ENCODE measurements at places on chromosomes 6 and 20. TPM values are rescaled to one million over a fixed set of nuclear protein-coding genes. Genes with fewer than 3 reads are reported as not detected.

Gene EMILIN3
- total RNA-seq = 0.15 TPM

Gene EDN1
- total RNA-seq = 376 TPM

Gene POLH
- total RNA-seq = 27.6 TPM

GRCh38 chr6:138727182-138727581 is 46.4 kb upstream of the CCDC28A start:
- no peak for DNase-seq

GRCh38 chr6:38673397-38674165 is 29.4 kb downstream of the GLO1 start:
- DNase-seq = peak; percentile 14

DNA sequence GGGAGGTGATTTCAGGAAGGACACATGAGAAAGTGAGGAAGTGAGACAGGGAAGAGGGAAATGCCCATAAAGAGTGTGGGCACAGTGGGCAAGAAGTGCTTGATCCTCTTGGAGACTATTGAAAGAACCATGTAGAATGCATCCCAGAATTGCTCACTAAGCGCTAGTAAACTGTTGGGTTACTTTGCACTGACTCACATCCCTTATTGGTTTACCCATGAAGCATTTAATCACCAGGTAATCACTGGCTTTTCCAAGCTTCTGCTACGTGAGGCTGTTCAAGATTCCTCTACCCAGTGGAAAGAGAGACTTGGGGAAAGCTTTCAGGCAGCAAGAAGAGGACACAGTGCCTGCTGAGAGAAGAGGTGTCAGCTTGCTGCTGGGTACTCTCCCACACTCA is 410.0 kb upstream of the JAG1 start:
- no peak for DNase-seq

- DNase-seq = no peak
These were observed 126.7 kb downstream of the UNC5CL start for GRCh38 chr6:40912158-40912946.

DNA sequence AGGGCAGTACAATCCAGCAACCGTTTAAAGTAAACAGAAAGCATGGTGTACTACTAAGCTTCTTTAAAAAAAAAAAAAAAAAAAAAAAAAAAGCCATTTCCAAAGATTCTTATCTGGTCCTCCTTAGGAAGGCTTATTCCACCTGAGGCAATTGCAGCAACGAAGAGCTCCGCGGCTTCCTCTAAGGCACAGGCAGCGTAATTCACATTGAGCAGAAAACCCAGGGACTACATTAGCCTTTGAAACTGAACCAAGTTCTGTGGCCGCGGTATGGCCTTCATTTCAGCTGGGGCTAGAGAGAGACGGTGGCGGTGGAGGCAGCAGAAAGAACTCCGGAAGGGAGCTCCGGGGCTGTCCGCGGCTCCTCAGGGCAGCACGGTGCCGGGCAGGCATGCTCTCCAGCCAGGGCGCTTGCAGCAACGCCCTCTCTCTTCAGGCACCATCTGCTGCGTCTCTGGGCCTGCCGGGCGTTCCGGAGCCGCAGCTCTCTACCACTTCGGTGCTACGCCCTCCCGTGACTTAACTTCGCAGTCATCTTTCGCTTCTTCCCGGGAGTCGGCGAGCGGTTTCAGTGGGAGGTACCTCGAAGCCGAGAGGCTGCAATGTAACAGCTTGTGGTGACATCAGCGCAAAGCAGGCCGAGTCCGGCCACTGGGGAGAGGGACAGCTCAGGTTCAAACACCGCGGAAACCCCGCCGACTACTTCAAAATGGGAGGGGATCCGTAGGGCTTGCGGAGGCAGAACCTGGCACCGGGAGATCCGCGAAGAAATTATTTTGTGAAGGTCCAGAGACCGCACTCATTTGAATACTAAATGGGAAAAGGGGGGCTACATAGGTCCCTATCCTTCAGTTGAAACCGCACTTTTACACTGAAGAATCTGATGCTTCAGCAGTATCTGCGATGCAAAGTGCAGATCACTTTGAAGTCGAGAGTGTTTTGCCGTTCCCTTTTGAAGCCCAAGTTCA is 100.0 kb downstream of the DST start:
- peak; percentile 69 for DNase-seq

GRCh38 chr20:19252451-19253120 is 40.1 kb downstream of the SLC24A3 start:
- DNase-seq = no peak

- DNase-seq = no peak
These were observed 269.3 kb downstream of the ARHGAP18 start for GRCh38 chr6:129440691-129441090.

- DNase-seq = no peak
These were observed 78.8 kb upstream of the TNFAIP3 start for GRCh38 chr6:137788248-137788647.
